Suppressor macrophage treated with lipopolysaccharide for 4 hours (primary cell): ENCODE measurements at places on chromosomes 7 and 10.

- peak; percentile 75 for DNase-seq
Measured at GRCh38 chr7:78020136-78020873, 221.7 kb downstream of the PHTF2 start.

DNA sequence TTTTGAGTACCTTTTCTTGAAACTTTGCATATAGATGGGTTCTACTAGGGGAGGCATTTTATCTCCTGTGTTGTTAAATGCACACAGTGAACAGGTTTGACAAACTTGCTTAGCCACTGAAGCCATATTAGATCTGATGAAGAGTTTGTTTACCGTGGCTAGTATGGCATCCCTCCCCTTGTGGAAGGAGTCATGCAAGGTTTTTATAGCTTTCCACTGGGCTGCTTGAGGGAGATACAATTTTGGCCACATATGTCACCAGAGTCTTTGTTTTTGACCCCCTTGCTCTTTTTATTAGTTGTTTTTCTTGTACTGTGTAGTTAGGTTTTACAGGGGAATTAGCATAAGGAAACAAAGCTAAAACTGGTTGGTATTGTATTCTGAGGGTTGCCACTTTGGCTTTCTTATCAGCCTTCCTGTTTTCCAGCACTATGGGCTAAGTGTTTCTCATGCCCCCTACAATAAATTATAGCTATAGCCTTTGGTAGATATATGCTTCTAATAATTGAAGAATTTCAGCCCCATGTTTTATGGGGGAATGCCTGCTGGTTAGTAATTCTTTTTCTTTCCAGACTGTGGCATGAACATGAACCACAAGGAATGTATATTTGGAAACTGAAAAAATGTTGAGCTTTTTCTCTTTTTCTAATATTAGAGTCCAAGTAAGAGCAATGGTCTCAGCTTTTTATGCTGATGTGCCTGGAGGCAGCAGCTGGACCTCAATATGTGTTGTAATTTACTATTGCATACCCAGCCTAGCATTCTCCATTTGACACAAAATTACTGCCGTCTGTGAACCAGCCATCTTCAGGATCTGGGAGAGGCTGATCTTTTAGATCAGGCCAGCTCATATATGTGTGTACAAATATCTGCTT lies 18.4 kb upstream of the STEAP2 start:
- DNase-seq = no peak

DNA sequence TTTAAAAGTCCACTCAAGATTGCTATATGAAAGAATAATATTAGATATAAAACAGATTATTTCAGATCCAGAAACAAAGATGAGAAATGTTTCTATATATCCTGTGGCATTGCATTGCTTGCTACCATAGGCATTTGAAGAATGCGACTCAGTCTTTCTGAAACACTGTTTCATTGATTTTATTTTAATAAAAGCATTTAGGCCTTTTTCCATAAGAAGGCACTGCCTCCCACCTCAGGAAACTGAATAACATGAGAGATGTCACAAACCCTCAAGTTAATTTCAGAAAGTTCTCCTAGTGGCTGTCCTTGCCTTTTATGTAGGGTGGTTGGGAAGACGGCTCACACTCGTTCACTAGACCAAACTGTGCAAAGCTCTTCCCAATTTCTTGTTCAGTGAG lies 23.3 kb downstream of the PRPS1L1 start:
- DNase-seq = no peak

GRCh38 chr7:99557940-99558305 lies 519 bp upstream of the ZNF655 start:
- DNase-seq = no peak

DNA sequence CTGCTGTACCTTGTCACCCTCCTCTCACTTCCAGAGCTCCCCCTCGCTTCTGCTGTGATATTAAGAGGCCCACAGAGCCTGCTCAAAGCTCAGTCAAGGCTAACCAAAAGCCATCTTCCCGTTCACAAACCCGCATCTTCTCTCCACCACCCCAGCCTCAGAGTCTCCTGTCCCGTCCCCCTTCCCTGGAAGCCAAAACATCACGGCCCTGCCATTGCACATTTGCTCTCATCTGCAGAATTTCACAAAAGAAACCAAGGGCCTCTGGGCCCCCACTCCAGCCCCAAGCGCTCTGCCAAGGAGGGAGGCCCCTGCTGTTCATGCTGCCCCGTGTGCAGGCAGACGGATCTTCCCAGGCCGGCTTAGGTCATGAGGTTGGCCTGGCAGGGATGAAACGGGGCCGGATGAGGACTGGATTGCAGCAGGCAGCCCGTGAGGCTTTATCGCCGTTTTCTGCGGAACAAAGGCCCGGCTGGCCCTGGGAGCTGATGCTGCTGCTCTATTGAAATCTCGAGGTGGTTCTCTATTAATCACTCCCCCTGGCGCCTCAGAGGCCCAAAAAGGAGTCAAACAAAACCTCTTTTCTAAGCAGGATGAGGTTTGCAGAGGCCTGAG lies 31.6 kb upstream of the FOXK1 start:
- no peak for DNase-seq

DNA sequence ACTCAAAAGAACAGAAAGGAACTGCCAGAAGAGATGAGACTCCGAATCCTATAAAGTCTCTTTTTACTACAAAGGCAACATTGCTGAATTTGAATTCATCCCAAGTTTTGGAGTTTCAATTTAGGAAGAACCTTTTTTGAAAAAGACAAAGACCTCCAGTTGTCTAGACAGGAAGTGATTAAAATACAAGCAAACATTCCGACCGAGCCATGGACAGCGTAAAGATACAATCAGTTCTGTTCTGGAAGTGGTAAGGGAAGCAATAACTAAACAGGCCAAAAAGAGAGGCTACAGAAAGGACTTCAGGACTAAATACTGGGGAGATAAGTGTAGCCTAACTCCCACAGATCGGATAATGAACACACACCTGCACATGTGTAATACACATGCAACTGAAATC lies 101.0 kb downstream of the SMURF1 start:
- DNase-seq = no peak

DNA sequence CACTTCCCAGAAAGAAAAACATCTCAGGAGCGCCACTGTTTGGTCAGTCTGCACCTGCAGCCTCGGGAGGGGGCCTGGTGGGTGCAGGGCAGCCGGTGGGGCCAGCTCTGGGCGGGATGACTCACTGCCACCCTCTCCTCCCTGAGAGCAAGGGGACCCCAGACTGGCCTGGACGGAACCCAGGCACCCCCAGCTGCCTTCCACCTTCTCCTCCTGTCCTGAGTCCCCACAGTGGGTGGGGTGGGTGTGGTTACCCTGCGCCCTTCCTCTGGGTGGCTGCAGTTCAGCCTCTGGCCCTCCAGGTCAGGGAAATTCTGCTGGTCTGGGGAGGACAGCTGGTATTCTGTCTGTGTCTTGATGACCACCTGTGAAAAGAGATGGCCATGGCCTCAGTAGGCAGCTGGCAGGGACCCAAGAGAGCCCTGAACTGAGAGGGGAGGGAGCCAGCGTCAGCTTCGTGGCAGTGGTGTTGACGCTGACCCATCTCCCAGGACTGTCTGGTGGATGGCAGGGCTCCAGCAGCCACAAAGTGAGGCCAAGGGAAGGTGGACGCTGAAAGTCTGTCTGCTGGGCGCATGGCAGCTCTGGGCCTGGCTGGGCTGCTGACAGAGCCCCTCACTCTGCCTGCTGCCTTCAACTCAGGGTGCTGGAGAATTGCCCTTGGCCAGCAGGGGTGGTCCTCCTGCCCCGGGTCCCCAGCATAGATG lies 8.9 kb downstream of the CALY start:
- no peak for DNase-seq

- no peak for DNase-seq
Measured at GRCh38 chr7:90988516-90988915, 275.7 kb upstream of the FZD1 start.

- peak; percentile 80 for DNase-seq
Measured at GRCh38 chr10:26378861-26379294, 59.3 kb upstream of the APBB1IP start.

GRCh38 chr7:105594034-105594433 lies 12.7 kb upstream of the EFCAB10 start:
- DNase-seq = no peak

GRCh38 chr10:52578871-52579405 lies 193.6 kb downstream of the MBL2 start:
- peak; percentile 3 for DNase-seq

GRCh38 chr10:95542330-95542729 lies 18.8 kb downstream of the SORBS1 start:
- DNase-seq = no peak

DNA sequence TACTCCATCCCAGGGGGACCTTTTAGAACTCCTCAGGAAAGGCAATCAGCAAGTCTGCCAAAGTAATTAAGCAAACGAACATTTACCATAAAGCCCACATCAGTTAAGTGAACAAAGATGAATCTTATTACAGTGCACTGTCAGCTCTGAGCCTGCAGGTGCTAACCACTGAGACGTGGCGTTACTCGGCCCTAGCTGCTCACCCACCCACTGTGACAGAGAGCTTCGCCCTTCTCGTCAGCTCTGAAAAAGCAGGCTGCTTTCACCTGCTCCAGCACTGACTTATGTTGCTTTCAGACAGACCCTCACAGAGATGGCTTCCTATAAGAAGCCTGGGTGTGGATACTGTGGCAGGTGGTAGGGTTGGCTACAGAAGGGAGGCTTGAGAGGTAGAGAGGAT lies 57.7 kb upstream of the KCNIP2 start:
- no peak for DNase-seq

DNA sequence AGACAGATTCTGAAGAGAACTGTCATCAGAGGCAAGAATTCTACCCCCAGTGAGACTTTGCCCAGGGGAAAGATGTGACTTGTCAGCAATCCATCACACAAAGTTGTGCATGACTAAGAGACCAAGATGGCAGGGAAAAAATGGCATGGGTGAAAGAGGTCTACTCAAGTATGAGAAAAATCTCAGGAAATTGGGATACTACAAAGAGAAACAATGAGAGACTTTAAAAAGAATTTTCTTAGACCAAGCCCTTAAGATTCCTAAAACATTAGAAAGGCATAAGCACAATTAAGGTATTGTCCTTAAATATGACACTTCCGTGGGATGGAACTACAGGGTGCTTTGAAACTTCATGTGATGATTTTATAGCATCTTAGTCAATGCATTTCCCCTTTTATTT lies 45.6 kb upstream of the PDE1C start:
- DNase-seq = no peak

GRCh38 chr7:33739286-33739685 lies 166.1 kb upstream of the BMPER start:
- DNase-seq = no peak

- no peak for DNase-seq
Measured at GRCh38 chr10:91294134-91294906, 73.9 kb downstream of the PCGF5 start.

DNA sequence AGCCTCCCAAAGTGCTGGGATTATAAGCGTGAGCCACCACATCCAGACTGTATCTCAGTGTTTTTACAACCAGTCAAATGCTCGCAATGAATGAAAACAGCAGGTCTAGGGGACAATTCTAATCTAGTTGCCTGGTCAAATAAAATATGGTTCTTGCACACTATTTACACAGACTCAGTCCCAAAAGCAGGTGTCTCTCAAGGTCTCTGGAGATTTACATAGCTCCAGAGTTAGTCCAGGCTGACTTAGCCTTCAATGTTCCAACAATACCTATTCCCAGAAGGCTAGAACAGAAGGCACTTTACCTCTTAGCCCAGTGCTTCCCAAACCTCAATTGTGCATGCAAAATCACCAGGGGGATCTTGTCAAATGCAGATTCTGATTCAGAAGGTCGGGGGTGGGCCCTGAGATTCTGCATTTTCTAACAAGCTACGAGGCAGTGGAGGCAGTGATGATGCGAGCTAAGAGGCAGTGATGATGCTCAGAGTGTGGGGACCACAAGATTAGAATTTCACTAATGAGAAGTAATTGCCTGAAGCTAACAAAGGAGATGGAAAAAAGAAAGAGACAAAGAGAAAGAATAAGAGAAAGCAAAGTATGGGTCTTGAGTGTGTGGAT lies 6.4 kb downstream of the KIAA1549 start:
- no peak for DNase-seq

DNA sequence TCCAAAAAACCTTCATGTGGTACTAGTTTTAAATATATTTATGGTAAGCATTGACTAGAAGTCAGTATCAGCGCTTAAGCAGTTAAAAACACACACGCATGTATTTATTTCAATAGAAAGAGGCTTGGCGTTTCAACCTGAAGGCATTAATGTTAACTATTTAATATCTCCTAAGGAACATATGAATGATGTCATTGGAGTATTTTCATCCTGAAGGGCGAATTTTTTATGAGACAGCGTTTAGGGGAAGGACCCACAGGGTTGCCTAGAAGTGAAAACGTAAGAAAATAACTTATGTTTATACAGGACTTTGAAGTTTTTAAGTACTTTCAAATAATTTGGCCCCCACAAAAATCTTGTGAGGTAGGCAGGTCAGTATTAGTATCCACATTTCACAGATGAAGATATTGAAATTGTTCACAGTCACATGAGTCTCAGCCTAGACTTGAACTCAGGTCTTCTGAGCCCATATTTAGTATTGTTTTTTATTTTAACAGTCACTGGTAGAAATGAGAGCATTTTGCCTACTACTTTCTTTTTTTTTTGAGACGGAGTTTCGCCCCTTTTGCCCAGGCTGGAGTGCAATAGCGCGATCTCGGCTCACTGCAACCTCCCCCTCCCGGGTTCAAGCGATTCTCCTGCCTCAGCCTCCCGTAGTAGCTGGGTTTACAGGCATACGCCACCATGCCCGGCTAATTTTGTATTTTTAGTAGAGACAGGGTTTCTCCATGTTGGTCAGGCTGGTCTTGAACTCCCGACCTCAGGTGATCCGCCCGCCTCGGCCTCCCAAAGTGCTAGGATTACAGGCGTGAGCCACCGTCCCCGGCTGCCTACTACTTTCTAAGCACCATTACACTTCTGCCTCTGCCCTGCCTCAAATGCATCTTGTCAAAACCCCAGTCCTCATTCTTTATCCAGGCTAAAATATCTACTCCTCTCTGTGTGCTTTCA lies 1.8 kb downstream of the SLK start:
- DNase-seq = peak; percentile 45

DNA sequence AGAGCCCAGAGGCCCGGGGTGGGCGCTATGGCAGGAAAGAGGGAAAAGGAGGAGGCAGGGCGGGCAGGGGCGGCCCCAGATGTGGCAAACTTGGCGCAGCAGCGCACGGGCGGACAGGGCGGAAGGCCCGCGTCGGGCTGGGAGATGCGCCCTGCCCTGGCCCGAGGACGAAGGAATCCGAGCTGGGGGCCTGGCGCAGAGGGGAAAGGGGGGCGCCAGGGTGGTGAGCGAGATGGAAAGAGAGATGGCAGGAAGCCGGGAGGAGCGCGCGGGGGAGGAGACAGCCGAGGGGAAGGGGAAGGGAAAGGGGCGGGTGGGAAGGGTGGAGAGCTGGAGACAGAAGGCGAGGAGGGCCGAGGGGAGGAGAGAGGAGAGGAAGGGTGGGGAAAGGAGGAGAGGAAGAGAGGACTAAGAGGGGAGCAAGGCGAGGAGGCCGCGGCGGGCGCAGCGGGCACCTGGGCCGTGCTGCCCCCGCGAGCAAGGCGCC lies at the start of gene MARVELD1:
Gene MARVELD1, plus strand, starts transcription at position 392 of the 487 bp plus-strand sequence. CDS start 147 bp downstream, outside the sequence.
- peak; percentile 23 for DNase-seq

GRCh38 chr10:68633816-68634466 lies 73.8 kb downstream of the TET1 start:
- DNase-seq = no peak
